Calu3 (cell line): ENCODE measurements at places on chromosomes 3 and 15. TPM values are rescaled to one million over a fixed set of nuclear protein-coding genes. Genes with fewer than 3 reads are reported as not detected.

DNA sequence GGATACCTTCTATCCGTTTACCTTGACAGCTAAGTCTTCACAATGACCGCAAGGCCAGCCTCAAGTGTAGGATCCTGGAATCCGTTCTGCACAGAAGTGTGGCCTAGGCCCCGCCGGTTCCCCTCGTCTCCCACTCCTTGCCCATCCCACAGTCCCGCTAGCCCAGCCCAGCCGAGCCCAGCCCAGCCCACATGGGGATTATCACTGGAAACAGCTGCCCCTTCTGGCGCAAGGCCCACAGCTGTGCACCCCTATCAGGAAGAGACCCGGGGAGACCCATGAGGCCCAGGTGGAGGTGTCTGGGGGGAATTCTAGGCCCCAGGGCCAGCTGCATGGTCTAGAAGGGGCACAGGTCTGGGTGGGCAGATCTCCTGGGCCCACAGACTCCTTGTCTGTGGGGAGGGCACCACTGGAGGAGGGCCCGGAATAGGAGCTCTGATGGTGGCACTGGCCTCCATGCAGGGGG is 27.9 kb upstream of the KLF13 start:
- no peaks in the 10 kb centered on the region for H3K36me3 ChIP-seq
- H3K4me3 ChIP-seq, result no peak overlapping the region
- no peak for DNase-seq
- no peaks in the 10 kb centered on the region for H3K4me1 ChIP-seq

GRCh38 chr3:136404056-136404455 is 153.9 kb downstream of the PCCB start:
- no peaks in the 10 kb centered on the region for H3K36me3 ChIP-seq
- no peak overlapping the region for H3K27ac ChIP-seq
- H3K4me1 ChIP-seq, result no peaks in the 10 kb centered on the region
- no peak for DNase-seq

GRCh38 chr15:75723847-75724660 is 11.4 kb upstream of the CSPG4 start:
- peaks cover 18% of the 10 kb centered on the region for H3K4me1 ChIP-seq
- peak overlapping the region; percentile 31 for H3K27ac ChIP-seq
- peaks cover 36% of the 10 kb centered on the region for H3K27me3 ChIP-seq
- no peak overlapping the region for H3K4me3 ChIP-seq
- peaks cover 5% of the 10 kb centered on the region for H3K36me3 ChIP-seq
- DNase-seq, result peak; percentile 84

- H3K36me3 ChIP-seq, result peaks cover 25% of the 10 kb centered on the region
- H3K27me3 ChIP-seq, result no peaks in the 10 kb centered on the region
- H3K27ac ChIP-seq, result peak overlapping the region; percentile 77
- DNase-seq, result no peak
Observed at GRCh38 chr3:182979103-182979673, 1.1 kb downstream of the DCUN1D1 start.

DNA sequence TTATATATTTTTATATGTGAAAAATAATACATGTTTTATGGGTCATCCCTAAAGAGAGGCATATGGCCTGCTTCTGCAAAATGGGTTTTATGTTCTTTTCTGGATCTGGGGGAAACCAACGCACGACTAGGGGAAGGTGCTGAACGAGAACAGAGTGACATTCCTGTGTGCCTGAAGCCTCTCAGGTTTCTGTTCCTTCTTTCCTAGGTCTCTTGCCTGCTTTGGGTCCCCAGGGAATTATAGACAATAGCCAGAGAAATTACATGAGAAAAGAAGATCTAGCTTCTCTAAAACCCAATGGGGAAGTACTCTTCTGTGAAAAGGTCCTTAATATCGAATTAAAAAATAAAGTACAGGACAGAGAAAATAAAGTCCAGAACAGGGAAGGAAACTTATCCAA is 66.5 kb downstream of the IGSF11 start:
- H3K27ac ChIP-seq, result no peak overlapping the region
- no peaks in the 10 kb centered on the region for H3K4me1 ChIP-seq
- H3K4me3 ChIP-seq, result no peak overlapping the region

DNA sequence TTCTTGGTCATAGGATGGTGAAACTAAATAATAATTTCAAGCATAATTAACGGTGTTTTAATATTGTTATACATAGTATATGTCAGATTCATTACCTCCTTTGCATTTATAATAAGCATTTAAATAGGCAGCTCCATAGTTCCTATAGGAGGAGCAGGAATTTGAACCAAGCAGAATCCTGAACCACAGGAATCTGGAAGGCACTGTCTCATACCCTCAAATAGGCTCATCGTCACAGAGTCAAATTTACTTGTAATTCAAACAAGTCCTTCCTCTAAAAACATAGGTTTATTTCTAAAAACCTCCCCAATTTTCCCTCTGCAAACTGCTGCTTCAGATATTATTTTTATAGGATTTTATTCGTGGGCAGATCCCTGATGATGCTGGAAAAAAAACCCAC is 376.3 kb upstream of the ARHGEF26 start:
- H3K27me3 ChIP-seq, result no peaks in the 10 kb centered on the region
- H3K27ac ChIP-seq, result no peak overlapping the region
- peaks cover 16% of the 10 kb centered on the region for H3K4me1 ChIP-seq
- DNase-seq, result no peak
- no peak overlapping the region for H3K4me3 ChIP-seq

DNA sequence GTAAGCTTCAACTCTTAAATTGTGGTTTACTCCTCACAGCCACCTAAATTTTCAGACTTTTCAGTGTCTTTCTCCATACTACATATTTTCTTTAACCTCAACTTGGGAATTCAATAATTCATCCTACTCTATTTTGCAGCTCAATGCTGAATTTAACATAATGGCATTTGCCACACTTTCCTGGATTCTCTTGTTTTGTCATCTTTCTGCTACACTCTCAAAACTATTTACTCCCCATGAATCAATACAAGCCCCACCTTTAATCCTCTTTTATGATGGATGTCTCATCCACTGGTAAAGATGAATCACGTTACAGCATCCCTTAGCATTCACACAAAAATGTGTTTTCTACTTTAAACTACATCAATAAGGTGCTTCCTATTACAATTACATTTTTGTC is 19.6 kb upstream of the CHMP2B start:
- H3K4me3 ChIP-seq, result no peak overlapping the region
- H3K36me3 ChIP-seq, result peaks cover 7% of the 10 kb centered on the region
- no peaks in the 10 kb centered on the region for H3K4me1 ChIP-seq
- DNase-seq, result no peak
- no peak overlapping the region for H3K27ac ChIP-seq

DNA sequence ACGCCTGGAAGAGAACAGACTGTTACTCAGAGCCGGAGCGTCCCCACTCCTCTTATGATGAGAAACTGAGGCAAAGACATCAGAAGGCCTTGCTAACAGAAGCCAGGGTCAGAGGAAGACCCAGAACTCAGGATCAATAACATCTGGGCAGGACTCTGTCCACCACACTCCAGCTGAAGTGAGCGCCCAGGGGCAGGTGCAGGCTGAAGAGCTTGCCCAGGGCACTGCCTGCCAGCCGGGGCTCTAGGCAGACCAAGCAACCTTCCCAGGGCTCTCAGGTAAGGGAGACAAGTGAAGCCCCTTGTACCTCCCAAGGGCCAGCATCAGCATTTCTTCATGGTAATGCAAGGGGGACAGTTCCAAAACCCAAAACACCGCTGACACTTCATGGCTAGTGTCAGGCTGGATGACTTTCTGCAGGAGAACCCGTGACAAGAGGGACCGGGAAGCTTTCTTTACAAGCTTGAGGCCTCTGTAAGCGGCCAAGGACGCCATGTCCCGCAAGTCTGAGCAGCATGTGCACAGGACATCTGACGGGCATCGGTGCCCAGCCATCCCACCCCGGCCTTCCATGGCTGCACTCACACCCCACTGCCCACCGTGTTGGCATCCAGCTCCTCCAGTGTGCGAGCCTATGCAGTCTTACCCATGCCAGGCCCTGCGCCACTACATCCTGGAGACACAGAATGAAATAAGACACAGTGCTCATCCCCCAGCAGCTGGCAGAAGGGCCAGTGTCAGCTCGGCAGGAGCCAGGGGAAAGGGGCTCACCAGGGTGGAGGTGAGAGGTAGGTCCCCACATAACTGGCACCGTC is 14.1 kb downstream of the XXYLT1 start:
- no peak overlapping the region for H3K27ac ChIP-seq
- H3K4me3 ChIP-seq, result no peak overlapping the region
- H3K27me3 ChIP-seq, result no peaks in the 10 kb centered on the region
- H3K36me3 ChIP-seq, result peaks cover 21% of the 10 kb centered on the region
- H3K4me1 ChIP-seq, result no peaks in the 10 kb centered on the region
- no peak for DNase-seq

- no peak for DNase-seq
- H3K4me1 ChIP-seq, result peaks cover 5% of the 10 kb centered on the region
- no peak overlapping the region for H3K4me3 ChIP-seq
Observed at GRCh38 chr3:161197855-161198850, 23.0 kb upstream of the NMD3 start.

DNA sequence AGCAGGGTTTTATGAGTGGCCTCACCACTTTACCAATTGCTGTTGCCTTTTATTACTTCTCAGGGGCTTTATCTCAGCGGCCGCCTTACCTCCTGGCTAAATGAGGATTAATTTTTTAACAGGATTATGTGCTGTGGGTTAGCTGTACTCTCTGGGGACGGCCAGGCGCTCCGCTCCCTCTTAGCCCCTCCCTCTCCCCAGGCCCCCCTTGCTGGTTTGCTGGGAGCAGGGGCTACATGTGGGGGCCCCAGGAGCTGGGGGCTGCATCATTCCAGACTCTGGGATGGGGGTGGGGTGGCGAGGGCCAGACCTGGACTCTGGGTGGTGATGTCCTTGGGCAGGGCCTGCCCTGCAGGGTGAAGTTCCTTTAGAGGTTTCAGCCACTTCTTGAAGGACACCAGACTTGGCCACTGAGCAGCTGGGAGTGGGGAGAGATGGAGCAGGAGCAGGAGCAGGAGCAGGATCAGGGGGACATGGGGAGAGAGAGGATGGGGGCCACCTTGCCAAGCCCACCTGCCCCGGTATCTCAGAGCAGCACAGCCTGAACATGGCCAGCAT is 196.1 kb downstream of the GOLGA6L6 start:
- DNase-seq, result no peak
- H3K27ac ChIP-seq, result no peak overlapping the region
- H3K4me3 ChIP-seq, result no peak overlapping the region
- H3K27me3 ChIP-seq, result no peaks in the 10 kb centered on the region
- no peaks in the 10 kb centered on the region for H3K36me3 ChIP-seq
- no peaks in the 10 kb centered on the region for H3K4me1 ChIP-seq

DNA sequence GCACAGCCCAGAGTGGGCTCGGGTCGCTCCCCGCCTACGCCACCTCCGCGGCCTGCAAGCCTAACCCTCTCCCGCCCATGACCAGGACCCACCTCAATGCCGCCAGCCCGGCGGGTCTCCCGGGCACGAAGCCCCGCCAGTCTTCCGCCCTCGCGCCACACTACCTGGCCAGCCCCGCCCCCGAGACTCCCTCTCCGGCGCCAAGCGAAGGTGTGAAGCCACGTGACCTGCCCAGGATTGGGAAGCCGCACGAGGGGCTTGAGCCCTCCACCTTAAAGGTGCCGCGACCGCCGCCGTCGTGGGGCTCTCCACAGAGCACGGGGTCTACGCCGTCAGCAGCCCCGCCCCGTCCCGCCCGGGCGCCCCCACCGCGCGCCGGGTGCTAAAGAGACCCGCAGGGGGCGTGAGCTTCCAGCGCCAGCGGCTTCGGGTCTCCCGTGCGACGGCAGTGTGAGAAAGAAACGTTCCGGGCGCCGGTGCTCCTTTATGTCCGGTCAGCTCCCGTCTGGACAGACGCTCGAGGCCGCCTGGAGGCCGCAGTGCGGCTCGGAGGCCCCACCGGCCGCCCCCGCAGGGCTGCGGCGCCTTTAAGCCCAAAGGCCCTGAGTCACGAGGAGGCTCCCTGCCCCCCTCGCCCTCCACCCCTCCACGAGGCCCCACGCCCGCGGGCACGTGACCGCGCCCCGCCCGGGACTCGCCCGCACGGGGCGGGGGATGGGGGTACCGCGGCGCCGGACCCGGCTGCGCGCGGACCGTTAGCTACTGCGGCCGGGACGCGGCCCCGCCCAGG is at the start of gene CPEB1:
CPEB1 (minus strand) TSS at position 319 of the 790 bp plus-strand sequence. CDS start 18,904 bp downstream, outside the sequence.
- H3K27me3 ChIP-seq, result peaks cover 34% of the 10 kb centered on the region
- peaks cover 14% of the 10 kb centered on the region for H3K36me3 ChIP-seq
- H3K4me3 ChIP-seq, result peak within 1 kb of the TSS; percentile 59
- H3K4me1 ChIP-seq, result peaks cover 9% of the 10 kb centered on the region
- peak; percentile 62 for DNase-seq

DNA sequence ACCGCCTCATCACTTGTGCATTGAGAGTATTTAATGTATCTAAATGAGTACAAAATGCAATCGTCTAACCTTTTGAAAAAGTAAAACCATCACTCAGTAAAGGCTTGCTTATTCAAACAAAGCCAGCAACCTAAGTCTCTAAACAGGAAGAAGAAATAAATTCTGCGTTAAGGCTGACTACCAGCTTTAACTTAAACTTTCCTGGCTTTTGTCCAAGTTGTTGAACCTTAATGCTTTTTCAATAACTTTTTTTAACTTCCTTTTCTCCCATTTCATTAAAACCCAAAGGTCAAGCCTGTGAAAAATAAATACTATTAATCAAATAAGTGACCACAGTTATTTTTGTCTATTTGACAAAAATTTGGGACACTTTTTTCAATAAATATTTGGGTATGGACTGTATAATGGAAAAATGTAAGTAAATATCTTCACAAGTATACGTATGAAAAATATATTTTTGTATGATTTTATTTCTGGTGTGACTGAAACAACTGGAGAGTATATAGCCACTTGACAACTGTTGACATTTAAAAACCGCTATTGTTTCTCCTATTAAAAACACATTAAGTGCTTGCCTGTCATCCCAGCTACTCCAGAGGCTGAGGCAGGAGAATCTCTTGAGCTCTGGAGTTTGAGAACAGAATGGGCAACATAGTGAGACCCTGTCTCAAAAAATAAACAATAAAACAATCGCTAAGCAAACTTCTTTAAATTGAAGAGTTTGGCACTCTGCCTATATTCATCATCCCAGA is 2.9 kb downstream of the KLHL24 start:
- peaks cover 21% of the 10 kb centered on the region for H3K4me1 ChIP-seq
- H3K27ac ChIP-seq, result peak overlapping the region; percentile 85
- peak overlapping the region; percentile 99 for H3K4me3 ChIP-seq
- H3K36me3 ChIP-seq, result peaks cover 37% of the 10 kb centered on the region
- H3K27me3 ChIP-seq, result no peaks in the 10 kb centered on the region

- H3K27ac ChIP-seq, result no peak overlapping the region
- no peak overlapping the region for H3K4me3 ChIP-seq
- no peak for DNase-seq
- H3K4me1 ChIP-seq, result peaks cover 9% of the 10 kb centered on the region
- no peaks in the 10 kb centered on the region for H3K36me3 ChIP-seq
- H3K27me3 ChIP-seq, result no peaks in the 10 kb centered on the region
Observed at GRCh38 chr3:11662392-11662990, 18.8 kb upstream of the VGLL4 start.

ACTRT3 gene
- total RNA-seq, result 2.2 and 2.5 TPM in 2 replicates

ZDHHC23 gene
- total RNA-seq, result 17.8 and 22.0 TPM in 2 replicates

GAP43 gene
- total RNA-seq, result not detected in 2 replicates

ANAPC13 gene
- total RNA-seq, result 49.2 and 51.3 TPM in 2 replicates

ARL14 gene
- total RNA-seq, result 104 and 197 TPM in 2 replicates

ADAM10 gene
- total RNA-seq, result 407 and 474 TPM in 2 replicates

ITGA11 gene
- total RNA-seq, result not detected in 2 replicates
